ENCODE measurements at places on chromosomes 4 and X.

- no peak for DNase-seq
Observed at GRCh38 chrX:54178100-54178940, 4.7 kb downstream of the FAM120C start.

DNA sequence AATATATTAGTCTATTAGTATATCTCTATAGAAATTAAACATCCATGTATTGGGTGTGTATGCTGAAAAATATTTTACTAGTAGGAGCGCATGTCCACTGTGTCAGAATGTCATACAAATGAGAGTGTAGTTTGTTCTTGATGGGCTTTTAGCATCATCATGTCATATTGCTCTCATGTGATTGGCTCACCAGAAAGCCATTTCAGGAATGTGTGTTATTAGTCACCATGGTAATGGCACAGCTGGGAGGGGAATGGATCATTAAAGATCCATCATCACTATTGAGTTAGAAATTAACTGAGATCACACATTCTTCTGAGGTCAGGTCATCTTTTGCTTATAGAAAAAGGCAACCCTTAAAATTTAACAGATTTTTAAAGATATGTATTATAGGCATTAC is 77.3 kb downstream of the PHEX start:
- peak; percentile 26 for DNase-seq

DNA sequence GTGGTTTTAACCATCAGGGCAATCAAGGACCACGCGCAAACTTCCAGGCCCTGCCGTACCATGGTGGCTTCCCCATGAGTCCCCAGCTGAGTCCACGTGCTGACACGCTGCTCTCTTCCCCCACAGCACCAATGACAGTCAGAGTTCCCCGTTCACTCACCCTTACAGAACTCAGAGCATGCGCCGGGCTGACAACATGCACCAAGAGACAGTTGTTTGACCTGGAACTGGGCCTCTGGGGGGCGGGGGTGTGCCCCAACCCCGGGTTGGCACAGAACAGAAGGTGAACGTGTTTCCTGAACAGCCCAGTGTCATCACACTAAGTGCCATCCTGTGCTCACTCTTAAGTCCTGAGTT is 29.4 kb downstream of the IRF2 start:
- DNase-seq: peak; percentile 30

- no peak for DNase-seq
Observed at GRCh38 chr4:89439533-89439932, 131.9 kb upstream of the GPRIN3 start.

DNA sequence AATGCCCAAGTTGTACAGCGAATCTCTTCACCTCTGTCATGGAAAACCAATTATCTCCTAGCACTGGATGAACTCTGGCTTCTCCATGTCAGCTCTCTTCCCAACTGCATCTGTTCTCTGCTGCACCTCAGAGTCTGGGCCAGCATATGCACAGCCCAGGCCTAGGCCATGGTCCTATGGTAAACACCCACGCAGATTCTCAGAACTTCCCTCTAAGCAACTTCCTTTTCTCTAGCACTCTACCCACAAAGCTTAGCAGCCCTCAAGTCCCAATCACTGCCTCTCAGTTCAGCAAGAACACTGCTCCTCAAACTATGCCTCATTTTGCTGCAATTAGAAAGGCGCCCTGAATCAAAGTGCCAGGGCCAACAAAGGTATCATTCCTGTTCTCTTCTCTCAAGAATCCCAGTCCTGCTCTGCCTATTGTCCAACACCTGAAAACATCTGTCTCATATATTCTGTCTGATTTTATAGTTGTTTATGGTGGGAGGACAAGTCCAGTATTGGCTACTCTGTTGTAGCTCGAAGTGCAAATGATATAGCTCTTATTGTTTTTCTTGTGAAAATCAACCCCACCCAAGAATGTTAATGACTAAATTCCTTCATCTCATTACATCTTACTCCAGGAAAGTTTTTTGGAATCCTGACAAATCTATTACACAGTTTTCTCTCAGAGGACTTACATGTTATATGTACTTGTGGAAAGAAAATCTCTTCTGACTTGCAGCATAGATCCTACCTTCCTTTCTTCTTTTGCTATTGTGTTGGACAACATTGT is 85.4 kb downstream of the DCHS2 start:
- no peak for DNase-seq

DNA sequence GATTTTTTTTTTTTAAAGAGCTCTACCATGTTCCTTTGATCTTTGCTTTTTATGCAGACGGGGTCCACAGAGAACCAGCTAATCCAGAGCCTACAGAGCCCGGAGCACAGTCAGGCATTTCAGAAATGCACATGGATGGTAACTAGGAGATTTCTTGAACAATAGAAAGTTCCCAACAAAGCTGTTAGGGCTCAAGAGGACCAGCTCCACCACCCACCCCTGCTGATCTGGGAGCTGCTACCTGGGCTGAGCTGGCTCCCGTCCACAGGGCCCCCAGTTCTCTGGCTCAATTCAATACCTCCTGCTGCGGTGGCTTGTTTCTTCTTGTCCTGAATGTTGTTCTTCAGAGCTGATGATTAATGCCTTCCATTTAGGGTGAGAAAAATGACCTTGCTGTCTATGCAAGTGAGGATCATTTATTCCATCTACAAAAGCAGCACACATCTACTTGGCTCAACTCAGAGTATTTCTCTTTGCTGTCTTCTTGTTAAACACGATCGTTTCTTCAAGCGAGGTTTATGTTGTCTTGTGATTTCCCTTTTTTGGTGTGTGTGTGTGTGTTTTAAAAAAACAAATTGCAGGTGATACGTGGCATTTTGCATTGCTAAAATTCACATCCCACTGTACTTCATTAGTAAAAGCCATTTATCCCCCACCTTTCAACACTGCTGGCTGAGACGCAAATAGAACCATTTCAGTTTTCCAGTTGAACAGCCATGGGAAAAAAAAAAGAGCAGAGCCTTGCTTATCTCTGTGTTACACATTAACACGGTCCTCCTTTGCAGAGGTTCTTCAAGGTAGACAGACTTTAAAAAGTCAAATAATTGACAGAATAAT is 31.3 kb downstream of the IGFBP7 start:
- DNase-seq: peak; percentile 71

DNA sequence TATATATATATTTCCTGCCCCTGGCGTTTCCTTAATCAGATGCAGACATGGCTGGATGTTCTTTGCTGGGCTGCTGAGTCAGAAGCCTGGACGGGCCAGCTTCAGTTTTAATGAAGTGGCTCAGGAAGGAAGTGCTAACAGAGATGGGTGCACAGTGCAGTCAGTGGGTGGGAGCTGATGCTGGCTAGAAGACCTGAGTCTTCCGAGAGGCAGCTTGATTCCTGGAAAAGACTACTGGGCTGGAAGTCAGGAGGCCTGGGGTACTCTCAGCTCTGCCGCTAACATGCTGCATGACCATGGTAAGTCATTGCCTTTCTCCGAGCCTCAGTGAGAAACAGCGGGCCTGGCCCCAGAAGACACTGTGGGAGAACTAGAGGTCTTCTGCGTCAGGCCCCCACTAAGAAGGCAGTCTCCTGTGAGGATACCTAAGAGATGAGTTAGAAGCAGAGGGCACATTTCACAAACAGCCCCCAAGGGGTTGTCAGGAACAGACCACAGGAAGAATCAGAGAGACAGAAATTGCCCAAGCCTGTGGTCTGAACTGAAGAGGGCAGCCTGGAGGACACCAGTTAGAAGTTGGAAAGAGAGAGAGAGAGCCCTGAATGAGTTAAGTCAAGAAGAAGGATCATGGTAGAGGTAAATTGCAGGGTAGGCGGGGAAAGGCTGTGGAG is 8.3 kb upstream of the CD40LG start:
- DNase-seq: no peak

GRCh38 chrX:85882601-85883000 is 164.8 kb downstream of the CHM start:
- DNase-seq: no peak

GRCh38 chr4:123503698-123504363 is 107.2 kb downstream of the SPRY1 start:
- no peak for DNase-seq

DNA sequence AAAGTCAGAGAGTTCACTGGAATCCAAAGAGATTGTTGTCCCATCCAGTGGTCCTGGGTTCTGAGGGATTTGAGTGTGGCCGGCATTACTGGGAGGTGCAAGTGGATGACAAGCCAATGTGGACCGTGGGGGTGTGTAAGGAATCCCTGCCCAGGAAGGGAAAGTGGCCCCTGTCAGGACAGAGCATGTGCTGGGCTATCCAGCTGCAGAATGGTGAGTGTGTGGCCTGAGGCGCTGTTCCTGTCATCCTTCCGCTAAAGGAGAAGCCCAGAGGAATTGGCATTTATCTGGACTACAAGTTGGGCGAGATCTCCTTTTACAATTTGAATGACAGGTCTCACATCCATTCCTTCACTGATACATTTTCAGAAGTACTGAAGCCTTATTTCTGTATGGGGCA is 20.4 kb upstream of the TRIM60 start:
- DNase-seq: no peak

DNA sequence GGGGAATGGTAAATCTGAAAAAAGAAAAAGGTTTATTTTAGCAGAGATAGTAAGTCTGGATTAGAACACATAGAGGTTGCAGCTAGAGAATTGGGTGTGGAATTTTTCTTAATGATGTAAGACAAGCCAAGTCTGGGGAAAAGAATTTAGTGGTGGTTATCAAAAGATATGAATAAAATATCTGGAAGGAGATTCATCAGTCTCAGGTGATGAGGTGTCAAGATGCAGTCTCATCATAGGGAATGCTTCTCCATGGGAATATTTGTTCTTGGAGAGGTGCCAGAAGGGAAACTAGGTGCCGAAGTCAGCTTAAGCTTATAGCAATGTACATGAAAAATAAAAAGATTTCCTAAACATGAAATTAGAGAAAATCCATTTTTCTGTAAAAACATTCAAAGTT is 504.1 kb upstream of the NR3C2 start:
- no peak for DNase-seq

GRCh38 chr4:179625406-179625805 is 2183.2 kb upstream of the AGA start:
- DNase-seq: peak; percentile 11

DNA sequence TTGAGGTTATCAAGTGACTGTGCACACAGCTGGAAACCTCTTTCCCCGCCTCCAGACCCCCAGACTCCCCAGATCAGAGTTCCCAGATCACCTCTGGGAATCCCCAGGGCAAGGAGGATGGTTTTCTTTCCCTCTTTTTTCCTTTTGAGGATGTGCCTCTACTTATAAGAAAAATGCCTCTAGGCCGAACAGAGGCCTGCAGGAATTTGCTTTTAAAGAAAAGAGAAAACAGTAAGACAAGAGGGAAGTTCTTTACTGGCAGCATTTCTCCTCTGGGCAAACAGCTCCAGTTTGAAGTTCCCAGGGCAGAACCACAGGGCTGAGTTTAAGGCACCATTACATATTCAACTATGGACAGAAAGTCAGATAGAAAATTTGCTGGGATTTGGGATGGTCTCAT is 837.9 kb upstream of the LCORL start:
- DNase-seq: no peak

- DNase-seq: no peak
Observed at GRCh38 chr4:173380987-173381386, 10.2 kb downstream of the SAP30 start.

- no peak for DNase-seq
Observed at GRCh38 chrX:110462957-110463356, 104.3 kb downstream of the RTL9 start.

- no peak for DNase-seq
Observed at GRCh38 chr4:1518997-1519700, 112.9 kb upstream of the NKX1-1 start.

- peak; percentile 70 for DNase-seq
Observed at GRCh38 chr4:67106861-67107460, 438.3 kb downstream of the CENPC start.

DNA sequence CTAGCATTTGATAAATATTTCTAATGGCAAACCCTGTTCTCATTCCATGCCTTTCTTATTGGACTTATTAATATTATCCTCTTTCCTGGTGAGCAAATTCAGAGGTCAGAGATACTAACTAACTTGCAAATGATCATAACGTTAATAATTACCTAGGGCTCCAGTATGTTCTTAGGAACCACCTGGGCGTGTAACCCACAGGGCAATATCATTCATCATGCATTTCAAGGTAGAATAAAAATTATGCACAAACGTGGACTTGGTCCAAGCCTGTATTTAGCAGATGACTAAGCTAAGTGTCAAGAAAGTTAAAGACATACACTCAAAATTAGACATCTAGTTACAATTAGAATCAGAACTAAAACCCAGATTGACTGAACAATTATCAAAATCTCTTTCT is 850.1 kb downstream of the TRIML1 start:
- no peak for DNase-seq

- DNase-seq: no peak
Observed at GRCh38 chr4:83389756-83390505, 55.3 kb upstream of the HPSE start.

DNA sequence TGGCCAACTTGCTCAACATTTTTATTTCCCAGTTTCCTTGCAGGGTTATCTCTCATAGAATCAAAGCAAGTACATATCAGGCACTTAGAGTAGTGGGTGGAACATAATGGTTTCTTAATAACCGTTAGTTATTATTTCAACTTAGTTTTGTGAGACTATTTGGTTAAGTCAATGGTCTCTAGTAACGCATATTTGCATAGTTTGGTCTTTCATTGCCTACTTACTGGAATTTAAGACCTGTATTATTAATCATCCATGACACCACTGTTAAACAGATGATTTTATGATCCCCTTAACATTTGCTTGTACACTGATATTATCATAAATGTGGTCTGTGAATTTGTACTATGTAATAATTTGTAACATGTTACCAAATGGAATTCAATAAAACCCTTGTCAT is 70.9 kb upstream of the SMIM31 start:
- DNase-seq: no peak

- DNase-seq: no peak
Observed at GRCh38 chrX:44935172-44935571, 62.2 kb downstream of the KDM6A start.

GRCh38 chr4:125140966-125141495 is 173.7 kb upstream of the FAT4 start:
- DNase-seq: no peak

DNA sequence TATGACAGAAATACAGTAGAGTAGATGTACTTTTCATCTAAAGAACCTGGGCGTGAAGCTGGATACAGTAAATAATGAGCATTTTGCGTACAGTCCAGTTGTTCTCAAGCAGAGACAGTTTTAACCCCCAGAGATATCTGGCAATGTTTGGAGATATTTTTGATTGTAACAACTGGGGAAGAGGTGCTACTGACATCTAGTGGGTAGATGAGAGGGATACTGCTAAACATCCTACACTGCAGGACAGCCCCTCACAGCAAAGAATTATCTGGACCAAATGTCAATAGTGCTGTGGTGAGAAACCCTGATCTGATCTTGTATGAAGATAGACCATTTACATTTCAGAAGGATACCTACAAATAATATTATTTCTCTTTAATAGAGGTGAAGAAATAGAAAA is 200.2 kb upstream of the FAM47A start:
- DNase-seq: no peak

DNA sequence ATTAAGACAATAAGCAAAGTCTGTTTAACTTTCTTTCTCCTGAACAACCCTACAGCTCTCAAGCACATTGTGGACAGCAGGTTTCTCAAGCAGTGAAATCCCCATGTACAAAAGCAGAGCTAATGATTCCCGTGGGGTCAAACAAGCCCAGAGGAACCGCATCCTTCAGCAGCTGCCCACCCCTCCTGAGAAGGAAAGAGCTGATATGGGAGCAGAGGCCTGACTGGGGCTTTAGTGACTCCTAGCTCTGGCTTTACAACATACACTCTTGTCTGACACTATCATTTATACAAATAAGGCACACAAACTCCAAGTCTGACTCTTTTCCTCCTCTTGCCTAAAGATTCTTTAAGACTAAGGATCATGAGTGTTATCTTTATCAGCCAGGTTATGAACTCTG is 32.8 kb downstream of the HDAC8 start:
- no peak for DNase-seq

GRCh38 chr4:25076625-25077398 is 46.1 kb upstream of the LGI2 start:
- DNase-seq: no peak

- DNase-seq: no peak
Observed at GRCh38 chr4:41932988-41933387, 2.2 kb upstream of the TMEM33 start.

Data from eye (tissue), 1 donor.